ENCODE measurements at places on chromosomes 1 and 21. TPM values are rescaled to one million over a fixed set of nuclear protein-coding genes. Genes with fewer than 3 reads are reported as not detected.

Gene TLR5
- 1.7 TPM for total RNA-seq

Gene TRIM46
- total RNA-seq, result 0.19 TPM

DNA sequence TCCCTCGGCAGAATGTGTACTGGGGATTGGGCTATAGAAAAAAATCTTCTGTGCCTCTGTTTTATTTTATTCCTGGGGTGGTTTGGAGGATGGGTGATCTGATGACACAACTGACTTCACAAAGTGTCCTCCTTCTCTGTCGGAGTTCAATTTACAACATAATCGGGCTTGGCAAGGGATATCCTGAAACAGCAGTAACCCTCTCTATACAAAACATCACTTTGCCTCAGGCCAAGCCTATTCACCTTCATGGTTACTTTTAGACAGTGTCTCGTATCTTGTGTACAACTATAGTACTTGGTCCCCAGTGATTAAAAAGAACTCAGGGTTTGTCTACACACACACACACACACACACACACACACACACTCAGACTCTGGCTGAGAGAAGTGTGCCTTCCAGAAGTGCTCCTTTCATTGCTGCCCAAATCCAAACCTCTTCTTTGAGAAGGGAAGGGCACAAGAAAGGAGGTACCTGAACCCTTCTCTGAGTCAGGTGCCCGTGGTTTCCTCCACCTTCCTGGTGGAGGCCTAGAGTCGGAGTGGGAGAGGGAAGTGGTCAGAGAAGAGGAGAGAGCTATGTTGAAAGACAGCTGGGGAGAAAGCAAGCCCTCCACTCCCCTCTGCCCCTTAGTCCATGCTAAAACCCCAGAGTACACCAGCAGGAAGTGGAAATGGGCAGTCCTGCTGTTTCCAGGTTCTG, 62.4 kb upstream of the POU2F1 start:
- no peak for DNase-seq

DNA sequence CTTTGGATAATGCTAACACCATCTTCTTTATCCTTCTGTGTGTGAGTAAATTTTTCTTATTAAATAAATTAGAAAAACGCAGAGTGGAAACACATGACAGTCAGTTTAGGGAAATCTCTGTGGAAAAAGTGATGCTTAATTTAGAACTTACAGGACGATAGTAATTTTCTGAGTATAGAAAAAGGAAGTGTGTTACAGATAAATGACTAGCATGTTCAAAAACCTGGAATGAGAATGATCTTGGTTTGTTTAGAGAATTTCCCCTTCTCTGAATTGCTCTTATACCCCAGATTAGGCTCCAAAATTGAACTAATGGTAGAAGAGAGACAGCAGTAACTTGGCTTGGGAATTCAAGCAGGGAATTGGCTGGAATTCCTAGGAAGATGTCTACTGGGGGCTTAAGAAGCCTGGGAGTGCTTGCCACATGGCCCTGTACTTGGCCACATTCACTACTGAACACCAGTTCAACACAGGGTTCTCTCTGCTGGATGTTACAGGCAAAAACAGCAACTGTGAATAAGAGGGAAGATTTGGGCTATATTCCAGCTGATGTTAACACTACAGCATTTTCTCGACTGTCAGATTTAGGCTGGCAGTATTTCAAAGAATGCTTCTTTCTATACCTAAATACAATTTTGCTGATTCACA, 1004.2 kb downstream of the TTLL7 start:
- DNase-seq, result no peak

DNA sequence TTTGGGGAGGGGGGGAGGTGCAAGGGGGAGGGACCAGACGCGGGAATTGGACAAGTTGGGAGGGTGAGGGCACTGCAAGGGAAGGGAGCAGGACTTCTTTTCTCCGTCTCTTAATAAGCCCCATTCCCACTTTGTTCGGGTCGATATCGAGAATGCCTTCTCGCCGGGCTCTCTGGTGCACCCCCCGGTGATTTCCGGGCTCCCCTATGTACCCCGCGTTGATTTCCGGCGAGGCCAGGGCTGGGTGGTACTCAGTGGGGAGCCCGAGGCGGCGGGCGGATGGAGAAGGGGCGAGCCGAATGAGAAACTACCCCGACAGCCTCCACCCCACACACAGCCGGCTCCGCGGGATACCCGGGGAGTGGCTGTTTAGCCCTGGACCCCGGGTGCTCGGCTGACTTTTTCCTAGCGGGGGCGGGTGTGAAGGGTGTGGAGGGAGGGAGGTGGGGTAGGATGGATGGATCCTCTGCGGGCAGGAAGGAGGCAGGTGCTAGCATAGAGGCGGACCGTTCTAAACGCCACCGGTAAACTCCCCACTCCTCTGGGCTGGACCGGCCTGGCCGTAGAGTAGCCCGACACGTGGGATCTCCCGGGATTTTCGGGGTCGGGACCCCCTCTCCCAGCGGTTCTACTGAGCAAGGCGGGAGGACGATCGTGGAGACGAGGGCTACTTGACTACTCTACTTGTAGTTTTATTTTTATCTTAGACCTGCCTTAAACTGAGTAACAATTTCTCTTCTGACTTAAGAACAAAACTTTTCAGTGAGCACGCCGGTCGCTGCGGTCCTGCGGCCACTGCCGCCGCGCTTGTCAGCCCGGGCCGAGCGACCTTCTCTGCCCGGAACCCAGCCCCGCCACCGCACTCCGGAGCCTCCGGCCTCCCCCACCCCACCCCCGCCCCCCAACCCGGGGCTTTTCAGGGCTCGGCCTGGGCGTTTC, 1.0 kb downstream of the RNF220 start:
- no peak for DNase-seq

GRCh38 chr1:37905727-37906126, 41.1 kb downstream of the INPP5B start:
- no peak for DNase-seq

GRCh38 chr1:194816859-194817258, 1630.4 kb upstream of the B3GALT2 start:
- DNase-seq, result no peak

DNA sequence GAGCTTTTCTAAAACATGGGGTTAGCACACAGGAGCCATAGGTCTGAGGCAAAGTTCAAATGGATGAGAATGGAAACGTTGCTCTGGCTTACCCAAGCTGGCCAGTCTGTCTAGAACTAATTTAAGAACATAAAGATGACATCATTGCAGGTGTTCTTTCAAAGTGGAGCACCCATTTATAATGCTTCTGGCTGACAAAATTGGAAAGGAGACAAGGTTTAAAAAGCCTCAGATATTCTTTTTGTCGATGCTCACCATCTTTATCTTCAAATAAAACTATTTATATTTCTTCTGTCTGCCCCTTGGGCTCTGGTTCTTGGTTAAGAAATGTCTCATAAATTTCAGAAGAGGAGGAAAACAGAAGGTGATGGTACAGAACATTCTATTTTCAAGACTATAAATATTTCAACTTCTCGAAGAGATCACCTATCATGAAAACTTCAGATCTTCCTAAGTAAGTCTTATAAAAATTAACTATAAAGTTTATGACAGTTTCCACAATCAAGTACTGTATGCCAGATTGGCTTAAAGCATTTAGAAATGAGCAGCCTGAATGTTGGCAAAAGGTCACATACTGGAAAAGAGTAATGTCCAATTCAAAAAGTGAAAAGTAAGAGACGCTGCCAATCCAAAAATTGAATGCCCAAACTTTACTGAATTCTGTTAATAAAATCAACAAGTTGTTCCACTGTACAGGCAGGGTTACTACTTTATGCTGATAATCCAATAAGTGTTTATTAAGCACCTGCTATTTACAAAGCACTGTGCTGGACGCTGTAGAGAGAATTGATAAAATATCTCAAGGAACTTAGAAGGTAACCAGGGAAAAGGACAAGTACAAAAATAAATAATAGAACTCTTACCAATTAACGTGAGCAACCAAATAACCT, 92.0 kb downstream of the ETS2 start:
- DNase-seq, result no peak

DNA sequence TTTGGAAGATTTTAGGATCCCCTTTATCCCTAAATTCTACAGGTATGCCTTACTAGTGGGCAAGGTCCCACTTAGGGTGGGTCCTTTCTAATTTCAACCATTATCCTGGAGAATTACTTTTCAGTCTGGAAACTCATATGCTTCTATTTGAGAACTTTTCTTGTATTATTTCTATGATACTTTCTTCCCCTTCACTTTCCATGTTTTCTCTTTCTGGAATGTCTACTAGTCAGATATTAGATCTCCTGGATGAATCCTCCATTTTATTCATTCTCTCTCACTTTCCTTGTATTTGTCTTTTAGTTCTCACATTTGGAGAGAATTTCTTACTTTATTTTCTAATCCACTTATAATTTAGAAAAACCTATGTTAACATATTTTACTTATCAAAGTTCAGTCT, 83.9 kb upstream of the SIPA1L2 start:
- DNase-seq, result no peak

DNA sequence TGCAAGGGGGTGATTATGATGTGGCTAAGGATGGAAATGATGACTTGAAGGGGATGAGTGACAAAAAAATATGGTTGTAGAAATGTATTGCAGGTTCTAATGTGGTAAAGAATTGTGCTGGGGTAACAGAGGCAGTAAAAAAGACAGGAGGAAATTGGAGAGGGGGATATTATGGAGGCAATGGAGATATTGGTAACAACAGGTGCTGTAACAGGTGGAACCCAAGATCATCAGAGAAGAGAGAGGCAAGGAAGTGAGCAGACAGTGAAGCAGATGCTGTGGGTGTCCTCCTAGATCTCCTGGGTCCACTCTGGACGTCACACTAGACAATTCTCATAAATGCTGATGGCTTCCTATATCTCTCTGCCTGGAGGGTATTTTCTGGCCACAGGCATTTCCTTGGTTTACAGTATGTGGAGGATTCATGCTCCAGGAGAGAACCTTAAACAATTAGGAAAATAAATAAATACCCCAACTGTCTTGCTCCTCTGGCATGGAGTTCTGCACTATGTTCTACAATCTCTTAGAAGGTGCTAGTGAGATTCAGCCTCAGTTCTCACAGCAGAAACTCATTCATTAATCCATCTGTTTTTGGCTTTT, 620.3 kb upstream of the PLXNA2 start:
- DNase-seq, result no peak

DNA sequence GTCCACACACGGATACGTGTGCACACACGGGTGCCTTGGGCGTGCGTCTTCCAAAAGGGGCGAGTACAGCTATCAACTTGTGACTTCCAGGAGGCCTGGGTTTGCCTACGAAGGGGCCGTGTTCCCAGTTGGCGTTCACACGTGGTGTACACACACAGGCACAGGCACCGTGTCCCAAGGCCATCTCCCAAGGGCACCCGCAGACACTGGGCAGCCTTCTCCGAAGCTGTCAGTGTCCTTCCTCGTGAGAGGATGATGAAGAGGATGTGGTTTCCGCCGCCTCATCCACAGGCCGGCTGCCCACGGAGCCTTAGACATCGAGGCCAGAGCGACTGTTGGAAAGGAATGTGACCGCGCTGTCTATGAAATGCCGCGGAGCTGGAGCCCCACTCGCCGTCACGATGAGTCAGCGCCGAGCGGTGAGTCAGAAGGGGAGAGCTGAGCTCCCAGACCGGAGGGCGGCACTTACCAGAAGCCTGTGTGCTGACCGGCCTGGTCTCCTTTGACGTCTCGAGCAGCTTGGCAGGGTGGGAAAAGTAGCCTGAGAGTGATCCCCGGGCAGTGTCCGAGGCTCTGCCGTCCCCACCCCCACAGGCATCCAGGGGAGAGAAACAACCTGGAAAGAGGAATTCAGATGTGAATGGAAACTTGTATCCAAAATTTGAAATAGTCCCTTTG, 141.4 kb upstream of the ARHGEF16 start:
- DNase-seq, result peak; percentile 64

DNA sequence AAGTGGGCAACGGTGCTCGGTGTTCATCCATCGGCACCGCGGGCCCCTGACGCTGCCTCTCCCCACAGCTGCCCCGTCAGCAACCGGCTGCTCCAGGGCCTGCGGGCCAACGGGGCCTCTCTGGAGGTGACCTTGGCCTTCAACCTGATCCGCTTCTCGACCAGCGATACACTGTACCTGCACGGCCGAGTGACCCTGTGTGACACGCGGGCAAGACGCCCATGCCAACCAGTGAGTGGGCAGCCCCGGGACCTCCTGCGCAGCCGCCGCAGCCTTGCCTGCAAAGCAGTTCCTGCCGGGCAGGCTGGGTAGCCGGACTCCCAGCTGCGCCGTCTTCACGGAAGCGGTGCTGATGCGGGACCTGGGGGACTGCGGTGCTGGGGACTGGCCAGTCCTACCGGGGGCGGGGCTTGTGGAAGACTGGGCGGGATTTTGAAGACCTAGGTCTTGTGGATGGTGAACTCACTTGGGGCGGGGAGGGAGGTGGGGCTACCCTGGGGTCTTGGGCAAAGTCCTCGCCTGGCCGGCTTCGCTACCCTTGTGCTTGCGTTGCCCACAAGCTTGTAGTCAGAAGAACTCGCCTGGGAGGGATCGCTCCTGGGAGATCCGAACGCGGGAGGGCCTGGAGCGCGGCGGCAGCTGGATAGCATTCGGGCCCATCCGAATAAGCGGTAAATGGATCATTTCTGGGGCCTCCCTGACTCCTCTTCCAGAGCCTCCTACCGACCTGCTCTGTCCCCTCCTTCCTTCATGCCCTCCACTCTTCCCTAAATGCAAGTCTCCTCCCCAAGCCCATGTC, 8.8 kb upstream of the CEP85 start:
- DNase-seq, result peak; percentile 91

DNA sequence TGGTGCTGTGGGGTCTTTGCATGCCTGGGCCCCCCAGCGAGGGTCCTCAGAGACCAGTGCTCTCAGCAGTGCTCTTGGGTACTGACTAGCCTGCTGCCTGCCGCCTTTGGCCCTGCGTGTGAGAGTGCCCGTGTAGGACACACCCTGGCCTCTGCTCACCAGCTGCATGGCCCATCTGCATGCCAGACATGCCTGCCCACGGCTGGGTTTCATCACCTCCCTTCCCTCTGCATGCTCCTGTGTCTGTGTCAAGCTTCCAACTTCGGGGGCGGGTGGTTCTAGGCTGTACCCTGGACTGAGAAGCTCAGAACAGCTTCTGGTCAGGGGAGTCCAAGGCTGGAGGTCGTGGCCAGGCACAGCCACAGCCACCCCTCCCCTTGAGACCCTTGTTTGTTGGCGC, 56.9 kb downstream of the PTPRF start:
- no peak for DNase-seq

GRCh38 chr1:154404984-154405746, at the start of gene IL6R:
Gene IL6R (plus strand): TSS chr1:154405343. CDS start chr1:154405630, 287 bp downstream.
- DNase-seq, result peak; percentile 92

Measured in colonic mucosa (tissue), 4 donors.